Fibroblast of skin of scalp (primary cell): ENCODE measurements at places on chromosomes 5 and 9.

GRCh38 chr5:139658501-139658927 lies 10.4 kb downstream of the CXXC5 start:
- peak; percentile 70 for DNase-seq

- no peak for DNase-seq
These were observed 5.5 kb downstream of the CAMSAP1 start for GRCh38 chr9:135901826-135902225.

GRCh38 chr5:12413585-12413984 lies 509.3 kb upstream of the CTNND2 start:
- DNase-seq: no peak

- peak; percentile 79 for DNase-seq
These were observed 199.1 kb downstream of the NNT start for GRCh38 chr5:43802119-43802518.
